ENCODE measurements at places on chromosomes 5 and 9.

GRCh38 chr5:146291421-146292074 is 47.1 kb upstream of the POU4F3 start:
- DNase-seq, result peak; percentile 70

DNA sequence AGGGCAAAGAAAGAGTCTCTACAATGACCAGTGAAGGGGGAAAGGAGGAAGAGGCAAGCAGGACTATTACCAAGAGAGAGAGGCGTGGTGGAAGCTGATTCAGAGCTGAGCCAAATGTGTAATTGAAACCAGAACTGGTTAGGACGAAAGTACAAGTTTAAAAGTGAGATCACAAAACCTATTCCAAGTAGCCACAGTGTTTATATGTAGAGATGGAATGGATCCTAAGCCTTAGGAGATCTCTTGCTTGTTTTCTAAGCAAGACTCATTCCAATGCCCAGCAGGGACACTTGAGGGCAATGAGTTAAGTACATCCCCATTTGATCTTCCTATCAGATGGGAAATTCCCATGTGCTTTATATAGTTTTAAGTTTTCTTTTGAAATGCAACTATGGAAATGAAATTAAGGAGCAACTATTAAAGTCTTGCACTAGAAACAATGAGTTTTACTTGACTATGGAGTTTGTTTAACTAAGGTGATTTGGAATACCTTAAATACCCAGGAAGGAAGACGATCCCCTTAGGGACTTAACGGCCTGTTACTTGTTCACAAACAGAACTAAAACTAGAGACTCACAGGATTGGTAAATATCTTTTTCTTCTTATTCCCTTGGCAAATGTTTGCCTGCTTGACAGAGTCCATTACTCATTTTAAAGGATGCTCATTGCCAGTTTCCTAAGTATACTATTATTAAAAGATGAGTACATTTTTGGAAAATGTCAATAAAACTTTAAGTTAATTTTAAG is 51.1 kb upstream of the SNX2 start:
- DNase-seq, result peak; percentile 20

DNA sequence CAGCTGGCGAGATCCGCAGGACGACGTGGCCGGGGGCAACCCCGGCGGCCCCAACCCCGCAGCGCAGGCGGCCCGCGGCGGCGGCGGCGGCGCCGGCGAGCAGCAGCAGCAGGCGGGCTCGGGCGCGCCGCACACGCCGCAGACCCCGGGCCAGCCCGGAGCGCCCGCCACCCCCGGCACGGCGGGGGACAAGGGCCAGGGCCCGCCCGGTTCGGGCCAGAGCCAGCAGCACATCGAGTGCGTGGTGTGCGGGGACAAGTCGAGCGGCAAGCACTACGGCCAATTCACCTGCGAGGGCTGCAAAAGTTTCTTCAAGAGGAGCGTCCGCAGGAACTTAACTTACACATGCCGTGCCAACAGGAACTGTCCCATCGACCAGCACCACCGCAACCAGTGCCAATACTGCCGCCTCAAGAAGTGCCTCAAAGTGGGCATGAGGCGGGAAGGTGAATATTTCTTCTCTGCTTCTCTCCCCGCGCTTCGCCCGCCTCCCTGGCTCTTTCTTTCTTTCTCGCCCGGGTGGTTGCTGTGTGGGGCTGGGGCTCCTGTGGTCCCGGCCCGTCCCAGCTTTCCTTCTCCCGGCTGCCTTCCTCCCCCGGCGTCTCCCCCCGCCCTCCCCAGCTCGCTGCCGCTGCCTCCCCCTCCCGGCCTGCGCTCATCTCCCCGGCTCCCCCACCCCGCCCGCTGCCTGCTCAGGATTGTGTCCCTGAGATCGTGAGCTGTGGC is 2.2 kb downstream of the NR2F1 start:
- DNase-seq, result peak; percentile 52

DNA sequence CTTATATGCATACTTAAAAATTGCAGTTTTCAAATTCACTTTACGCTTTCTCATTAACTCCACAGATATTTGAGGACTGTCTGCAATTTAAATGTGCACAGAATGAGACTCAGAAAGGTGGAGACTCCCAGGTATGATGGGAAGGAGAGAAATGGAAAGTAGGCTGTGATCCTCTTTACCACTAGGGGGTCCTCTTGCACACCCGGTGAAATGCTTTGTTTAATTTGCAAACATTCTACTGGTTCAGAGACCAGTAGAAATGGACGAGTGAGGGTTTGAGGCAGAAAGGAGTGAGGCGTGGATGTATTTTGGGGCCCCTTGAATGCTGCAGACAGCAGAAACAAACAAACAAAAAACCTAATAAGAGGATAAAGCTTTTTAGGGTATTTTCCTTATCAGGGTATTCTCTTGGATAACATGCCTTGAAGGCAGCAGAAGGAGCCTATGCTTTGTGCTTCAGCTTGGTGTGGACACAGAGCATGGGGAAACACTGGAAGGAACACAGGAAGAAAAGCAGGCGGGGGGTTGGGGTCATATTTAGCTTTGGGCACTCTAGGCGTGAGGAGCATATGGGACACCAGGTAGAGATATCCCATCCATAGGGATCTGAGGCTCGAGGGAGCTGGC is 410.1 kb downstream of the DMRT2 start:
- DNase-seq, result no peak

- DNase-seq, result peak; percentile 53
Observed at GRCh38 chr9:107693625-107694326, 204.2 kb upstream of the KLF4 start.

DNA sequence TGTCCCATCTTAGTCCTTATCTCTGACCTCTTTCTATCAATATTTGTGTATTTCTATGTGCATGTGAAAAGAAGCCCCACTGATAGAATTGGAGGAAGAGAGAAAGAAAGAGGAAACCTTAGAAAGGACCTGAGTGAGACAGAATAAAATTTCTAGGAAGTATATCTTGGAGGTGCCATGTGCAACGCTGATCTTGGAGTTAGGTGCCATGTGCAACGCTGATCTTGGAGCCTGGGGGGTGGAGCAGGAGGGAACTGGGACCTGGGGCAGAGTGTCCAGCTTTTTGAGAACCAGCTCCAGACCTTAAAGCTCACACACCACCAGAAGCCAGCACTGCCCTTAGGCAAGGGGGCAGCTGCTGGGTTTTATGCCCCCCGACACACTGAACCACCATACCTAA is 89.4 kb downstream of the SHC3 start:
- no peak for DNase-seq

DNA sequence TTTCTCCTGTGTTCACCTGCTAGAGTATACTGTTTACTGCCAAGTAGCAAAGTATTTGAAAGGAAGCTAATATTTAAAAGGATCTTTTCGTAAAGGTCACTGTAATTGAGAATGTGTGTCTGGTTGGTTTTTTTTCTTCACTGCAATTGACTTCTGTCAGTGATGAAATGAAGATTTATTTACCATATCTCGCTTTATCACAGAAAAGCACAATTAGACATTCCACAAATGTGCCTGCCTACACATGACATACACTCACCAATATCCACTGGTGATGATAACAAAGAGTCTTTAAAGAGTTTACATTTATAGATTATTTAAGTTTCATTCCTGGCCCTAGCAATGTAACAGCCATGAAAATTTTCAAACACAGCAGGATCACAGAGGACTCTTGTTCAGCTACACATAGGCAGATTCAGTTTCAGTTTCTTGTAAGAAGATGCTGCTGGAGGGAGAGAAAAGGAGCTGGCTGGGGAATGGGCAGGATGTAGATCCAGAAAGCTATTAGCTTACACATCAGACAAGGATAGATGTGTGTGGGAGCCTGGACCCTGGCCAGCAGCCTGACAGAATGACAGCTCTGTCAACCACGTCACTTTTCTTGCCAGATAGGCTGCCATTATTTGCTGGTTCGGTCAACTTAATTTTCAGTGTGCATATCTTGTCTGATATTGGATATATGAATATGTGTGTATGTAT is 104.0 kb downstream of the GDNF start:
- DNase-seq, result peak; percentile 36

DNA sequence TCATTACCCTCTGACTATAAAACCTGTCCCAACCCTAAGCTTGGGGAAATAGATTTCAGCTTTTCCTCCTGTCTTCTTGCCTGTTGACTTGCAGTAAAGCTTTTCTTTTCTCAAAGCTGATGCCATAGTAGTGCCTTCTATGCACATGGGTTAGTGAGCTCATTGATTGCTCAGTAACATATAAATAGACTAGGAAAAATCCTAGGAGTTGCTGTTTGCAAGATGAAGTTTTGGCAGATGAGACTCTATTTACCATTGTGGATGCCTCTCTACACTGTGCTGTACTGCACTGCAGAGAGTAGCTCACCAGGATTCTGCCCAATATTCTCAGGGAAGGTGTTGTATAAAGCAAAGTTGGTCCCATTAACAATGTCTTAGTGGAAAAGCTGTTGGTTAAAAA is 262.7 kb upstream of the CD180 start:
- no peak for DNase-seq

GRCh38 chr9:80175286-80176150 is 603.8 kb downstream of the TLE4 start:
- peak; percentile 67 for DNase-seq

GRCh38 chr5:132020568-132021339 is 9.3 kb upstream of the ACSL6 start:
- no peak for DNase-seq

DNA sequence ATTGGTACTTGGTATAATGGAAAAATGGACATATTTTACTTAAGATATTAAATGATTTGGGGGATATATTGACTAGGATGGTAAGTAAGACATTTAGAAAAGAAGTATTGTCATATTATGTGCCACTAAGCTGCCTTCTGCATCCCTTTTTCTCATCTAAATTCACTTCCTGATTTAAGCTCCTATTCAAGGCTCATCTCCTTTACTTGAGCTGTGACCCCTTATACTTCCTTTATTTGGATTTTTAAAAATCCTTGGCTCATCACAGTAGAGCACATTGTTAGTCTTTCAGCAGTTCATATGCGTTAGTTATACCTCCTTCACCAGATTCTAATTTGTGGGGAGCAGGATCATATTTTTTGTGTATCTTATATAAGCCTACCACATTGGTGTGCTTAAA is 6.6 kb downstream of the COMMD10 start:
- no peak for DNase-seq

DNA sequence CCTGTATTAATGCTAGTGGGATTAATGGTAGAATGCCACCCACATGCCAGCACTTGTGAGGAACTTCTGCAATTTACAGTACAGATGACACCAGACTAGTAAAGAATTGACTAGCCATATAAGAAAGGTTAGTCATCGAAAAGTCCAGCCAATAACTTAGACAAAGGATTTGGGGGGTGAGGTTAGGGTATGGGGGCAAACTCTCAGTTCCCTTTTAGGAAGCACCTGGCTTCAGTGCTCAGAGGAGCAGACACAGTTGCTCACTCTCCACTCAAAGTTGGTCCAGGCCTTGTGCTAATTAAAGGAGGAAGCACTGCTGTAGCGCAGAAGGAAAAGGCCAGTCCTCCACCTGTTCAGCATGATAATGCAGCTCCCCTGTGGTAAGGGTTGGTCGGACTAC is 25.2 kb downstream of the TGFBR1 start:
- DNase-seq, result no peak

DNA sequence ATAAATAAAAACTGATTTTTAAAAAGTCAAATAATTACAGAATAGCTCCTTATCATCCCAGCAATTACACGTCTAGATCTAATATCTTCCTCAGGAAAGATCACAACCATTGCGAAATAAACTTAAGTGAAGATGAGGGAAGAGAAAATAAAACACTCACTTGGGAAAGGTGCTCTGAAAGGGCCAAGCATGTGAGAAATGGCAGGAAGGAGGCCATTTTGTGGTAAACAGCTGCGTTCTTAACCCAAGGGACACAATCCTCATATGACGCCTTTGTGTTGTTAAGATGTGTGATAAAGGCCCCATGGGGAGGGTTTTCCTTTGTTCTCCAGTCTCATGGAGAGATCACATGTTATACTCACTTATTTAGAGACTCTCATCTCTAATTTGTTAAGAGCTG is 32.5 kb downstream of the JAKMIP2 start:
- DNase-seq, result no peak

GRCh38 chr5:134161513-134162395 is 15.0 kb downstream of the SKP1 start:
- no peak for DNase-seq

GRCh38 chr9:120336021-120336752 is 243.8 kb downstream of the CDK5RAP2 start:
- DNase-seq, result no peak

GRCh38 chr5:59923465-59923864 is 29.9 kb upstream of the PDE4D start:
- DNase-seq, result no peak

GRCh38 chr9:110427497-110428104 is 89.9 kb upstream of the TXNDC8 start:
- DNase-seq, result peak; percentile 51

- peak; percentile 64 for DNase-seq
Observed at GRCh38 chr9:69877852-69878514, 57.4 kb downstream of the CFAP95 start.

GRCh38 chr9:95732802-95733688 is 142.4 kb upstream of the ERCC6L2 start:
- no peak for DNase-seq

- DNase-seq, result peak; percentile 18
Observed at GRCh38 chr5:125117566-125117965, 371.1 kb upstream of the ZNF608 start.

DNA sequence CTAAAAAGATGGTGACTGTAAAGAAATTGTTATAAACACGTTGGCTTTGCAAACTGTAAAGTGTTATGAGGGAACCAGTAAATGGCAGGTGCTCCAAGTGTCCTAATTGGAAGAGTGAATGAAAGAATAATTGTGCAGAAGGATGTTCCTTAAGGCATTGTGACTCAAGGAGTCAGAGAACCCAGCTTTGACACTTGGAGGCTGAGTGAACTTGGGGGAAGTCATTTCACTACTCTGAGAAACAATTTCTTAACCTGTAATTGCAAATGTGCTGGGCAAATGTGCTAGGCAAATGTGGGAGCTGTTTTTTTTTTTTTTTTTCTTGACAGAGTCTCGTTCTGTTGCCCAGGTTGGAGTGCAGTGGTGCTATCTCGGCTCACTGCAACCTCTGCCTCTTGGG is 84.0 kb upstream of the TNFSF8 start:
- DNase-seq, result no peak

GRCh38 chr5:166942948-166943347 is 1348.5 kb upstream of the WWC1 start:
- DNase-seq, result no peak

DNA sequence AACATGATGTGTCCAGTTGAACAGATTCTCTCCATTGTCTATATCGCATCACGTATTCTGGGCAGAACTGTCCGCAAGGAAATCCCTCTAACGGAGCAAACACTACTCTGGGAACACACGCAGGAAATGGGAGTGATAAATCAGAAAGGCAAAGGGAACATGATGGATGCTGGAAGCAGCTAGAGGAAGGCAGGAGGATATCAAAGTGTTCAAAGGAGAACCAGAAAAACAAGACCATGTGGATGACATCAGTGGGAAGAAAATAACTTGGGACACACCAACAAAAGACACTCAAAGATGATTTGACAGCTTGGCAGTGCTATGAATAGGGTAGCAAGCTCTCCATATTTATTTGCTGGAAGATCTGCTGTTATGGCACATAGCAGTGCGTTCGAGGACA is 142.9 kb downstream of the PLK2 start:
- DNase-seq, result no peak

DNA sequence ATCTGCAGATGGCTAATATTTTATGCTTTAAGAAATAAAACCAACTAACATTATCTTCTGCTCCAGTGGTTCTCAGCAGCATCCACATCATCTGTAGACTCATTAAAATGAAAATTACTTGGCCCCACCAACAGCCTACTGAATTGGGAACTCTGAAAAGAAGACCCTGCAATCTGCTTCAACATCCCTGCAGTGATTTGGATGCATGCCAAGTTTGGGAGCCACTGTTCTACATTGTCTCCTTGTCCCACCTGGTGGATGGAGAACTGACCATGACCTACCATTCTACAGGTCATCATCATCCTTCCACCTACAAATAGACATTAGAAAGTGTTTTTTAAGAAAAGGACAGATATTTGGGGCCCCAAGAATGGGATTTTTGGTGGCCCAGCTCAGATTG is 71.1 kb downstream of the ACER2 start:
- DNase-seq, result no peak

Measured in astrocyte of the hippocampus (primary cell).